ENCODE measurements at places on chromosomes 16 and 17. TPM values are rescaled to one million over a fixed set of nuclear protein-coding genes. Genes with fewer than 3 reads are reported as not detected.

Gene CDH16
- not detected for total RNA-seq

Gene PLXDC1
- total RNA-seq: 49.3 TPM

Gene TBC1D3I
- total RNA-seq: not detected

Gene PDILT
- not detected for total RNA-seq

Gene WNT3
- 2.9 TPM for total RNA-seq

Gene EMP2
- 21.9 TPM for total RNA-seq

Gene NDUFAB1
- total RNA-seq: 41.3 TPM

Gene TK1
- total RNA-seq: 13.9 TPM

Gene HSPB9
- not detected for total RNA-seq

Gene KRT31
- not detected for total RNA-seq

Gene TEKT1
- 2.3 TPM for total RNA-seq

Gene CYGB
- 12.5 TPM for total RNA-seq

Gene MT3
- total RNA-seq: not detected

Gene GLIS2
- 10.9 TPM for total RNA-seq

Gene ZNF646
- total RNA-seq: 18.0 TPM

Gene PMFBP1
- total RNA-seq: 3.1 TPM

Gene DDX52
- total RNA-seq: 39.6 TPM

Gene OTOP3
- not detected for total RNA-seq

Gene FHOD1
- 13.1 TPM for total RNA-seq

Gene CIAO2B
- 87.1 TPM for total RNA-seq

Gene TMEM235
- 1.8 TPM for total RNA-seq

Gene FAM171A2
- total RNA-seq: 52.0 TPM
